Camera-type eye (tissue), 1 donor: ENCODE measurements at places on chromosomes 2 and 18. TPM values are rescaled to one million over a fixed set of nuclear protein-coding genes. Genes with fewer than 3 reads are reported as not detected.

The SP5 gene
- 0.77 TPM for total RNA-seq

The IL1R2 gene
- 1.0 TPM for total RNA-seq

The ERMN gene
- 6.0 TPM for total RNA-seq

The RBM43 gene
- 12.1 TPM for total RNA-seq

The CCDC148 gene
- 13.1 TPM for total RNA-seq

The LRPPRC gene
- 109 TPM for total RNA-seq

The TOGARAM2 gene
- total RNA-seq = 0.55 TPM

The CABYR gene
- 7.0 TPM for total RNA-seq

The NT5DC4 gene
- 0.22 TPM for total RNA-seq

The LCT gene
- total RNA-seq = not detected

The ABCB11 gene
- 0.38 TPM for total RNA-seq
